ENCODE measurements at places on chromosomes 4 and X.

DNA sequence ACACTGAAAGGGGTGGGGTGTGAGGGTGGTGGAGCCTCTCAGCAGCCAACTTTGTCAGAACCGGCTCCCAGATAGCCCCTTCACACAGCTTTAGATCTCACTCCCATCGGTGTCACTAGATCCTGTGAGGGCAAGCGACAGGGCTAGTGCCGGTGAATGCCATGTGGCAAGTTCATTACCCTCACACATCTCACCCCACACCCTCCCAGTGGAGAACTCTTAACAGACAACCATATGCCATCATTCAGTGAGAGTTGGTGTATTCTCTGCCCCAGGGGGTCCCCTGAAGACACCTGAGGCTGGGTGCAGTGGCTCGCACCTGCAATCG lies 15.3 kb downstream of the SEPTIN6 start:
- DNase-seq, result no peak

DNA sequence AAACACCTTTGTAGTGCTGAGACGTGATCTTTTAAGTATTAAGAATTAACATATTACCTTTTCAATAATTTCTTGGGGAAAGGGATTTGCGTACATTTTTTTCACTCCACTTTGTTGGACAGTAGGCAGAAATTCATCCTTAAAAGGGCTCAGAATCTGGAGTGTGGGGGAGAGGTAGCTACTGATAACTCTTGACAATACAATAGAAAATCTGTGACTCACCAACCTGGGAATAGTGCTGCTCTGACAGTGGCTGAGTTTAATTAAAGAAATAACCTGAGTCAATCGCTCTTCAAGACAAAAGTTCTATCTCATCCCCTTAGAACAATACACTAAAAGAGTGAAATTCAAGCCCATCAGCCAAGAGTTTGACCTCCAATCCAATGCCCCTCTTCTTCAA lies 60.2 kb downstream of the SLC9A7 start:
- DNase-seq, result no peak

DNA sequence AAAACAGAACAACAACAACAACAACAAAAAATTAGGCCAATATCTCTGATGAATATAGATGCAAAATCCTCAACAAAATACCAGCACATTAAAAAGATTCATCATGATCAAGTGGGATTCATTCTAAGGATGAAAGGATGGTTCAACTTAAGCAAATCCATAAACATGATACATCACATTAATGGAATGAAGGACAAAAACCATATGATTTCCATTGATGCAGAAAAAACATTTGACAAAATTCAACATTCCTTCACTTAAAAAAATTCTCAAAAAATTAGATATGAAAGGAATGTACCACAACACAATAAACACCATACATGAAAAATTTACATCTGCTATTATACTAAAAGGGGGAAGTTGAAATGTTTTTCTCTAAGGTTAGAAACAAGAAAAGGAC lies 103.3 kb downstream of the IL15 start:
- DNase-seq, result no peak

DNA sequence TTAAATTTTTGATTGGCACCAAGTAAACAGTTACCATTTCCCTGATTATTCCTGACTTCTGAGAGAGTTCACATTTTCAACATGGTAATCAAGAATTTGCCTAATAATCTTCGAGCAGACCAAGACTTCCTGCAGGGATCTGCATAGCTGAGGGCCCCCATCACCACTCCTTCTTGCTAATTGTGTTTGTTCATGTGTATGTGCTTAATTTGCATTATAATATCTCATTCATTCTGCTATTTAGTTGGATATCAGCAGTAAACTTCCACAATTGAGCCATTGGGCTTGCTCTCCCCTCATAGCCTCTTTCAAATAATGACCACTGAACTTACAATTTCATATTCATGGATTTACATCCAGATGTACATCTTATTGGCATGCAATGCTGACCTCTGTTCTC lies 292.5 kb downstream of the SPATA18 start:
- no peak for DNase-seq

- DNase-seq, result no peak
These were observed 16.8 kb downstream of the RS1 start for GRCh38 chrX:18654875-18655836.

DNA sequence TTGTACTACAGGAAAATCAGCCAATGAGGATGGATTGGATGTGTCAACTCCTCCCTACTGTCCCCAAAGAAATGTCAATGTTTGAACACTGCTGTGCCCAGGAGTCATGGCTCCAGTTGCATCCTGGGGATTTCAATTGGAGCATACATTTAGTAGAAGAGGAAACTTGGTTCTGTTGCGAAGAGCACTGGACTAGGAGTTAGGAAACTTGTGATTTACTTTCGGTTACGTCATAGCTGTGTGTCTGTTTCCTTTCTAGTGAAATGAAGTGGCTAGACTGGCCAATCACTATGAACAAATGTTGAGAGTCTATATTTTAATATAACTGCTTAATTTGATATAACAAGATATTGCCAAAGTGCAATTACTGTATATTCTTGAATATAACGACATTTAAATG lies 35.2 kb downstream of the ARL9 start:
- DNase-seq, result no peak

GRCh38 chr4:81424816-81425755 lies 46.6 kb downstream of the RASGEF1B start:
- no peak for DNase-seq

- DNase-seq, result no peak
These were observed 60.5 kb downstream of the FGFBP1 start for GRCh38 chr4:15878011-15878410.

DNA sequence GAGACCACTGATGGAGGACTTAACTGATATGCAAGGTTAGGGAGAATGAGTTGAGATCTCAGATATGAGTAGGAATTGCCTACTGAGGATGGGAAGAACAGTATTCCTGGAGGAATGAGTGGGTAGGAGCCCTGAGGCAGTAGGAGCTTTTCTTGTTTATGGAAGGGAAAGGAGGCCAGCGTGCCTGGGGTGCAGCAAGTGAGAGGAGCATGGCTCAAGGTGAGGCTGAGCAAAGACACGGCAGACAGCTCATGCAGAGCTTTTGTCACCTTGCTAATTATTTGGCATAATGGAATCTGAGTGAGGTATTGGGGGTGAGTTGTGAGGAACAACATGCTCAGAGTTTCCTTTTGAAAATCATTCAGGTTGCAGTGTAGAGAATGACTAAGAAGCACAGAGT lies 65.3 kb upstream of the IBSP start:
- no peak for DNase-seq

DNA sequence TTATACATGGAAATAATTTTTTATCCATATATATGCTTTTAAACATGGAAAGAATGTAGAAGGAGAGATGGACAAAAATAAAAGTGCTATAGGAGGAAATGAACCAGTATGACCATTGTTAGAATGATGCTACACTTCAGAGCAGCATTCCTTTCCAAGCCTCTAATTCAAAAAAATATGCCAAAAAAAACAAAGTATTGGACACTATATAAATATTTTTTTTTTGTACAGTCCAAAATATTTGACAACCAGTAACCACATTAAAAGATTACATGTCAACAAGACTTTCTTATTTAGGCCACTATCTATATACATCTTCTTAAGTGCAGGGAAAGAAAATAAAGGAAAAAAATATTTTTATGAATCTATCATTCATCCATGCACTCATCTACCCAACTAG lies 198.6 kb downstream of the LRBA start:
- no peak for DNase-seq

GRCh38 chrX:47499293-47499692 lies 16.3 kb upstream of the ZNF41 start:
- DNase-seq, result no peak

GRCh38 chr4:26319467-26319948 lies 1.3 kb upstream of the RBPJ start:
- DNase-seq, result peak; percentile 99

GRCh38 chrX:8755116-8755515 lies 23.2 kb upstream of the ANOS1 start:
- DNase-seq, result no peak

GRCh38 chr4:1345903-1346780 lies 866 bp upstream of the UVSSA start:
- peak; percentile 37 for DNase-seq

GRCh38 chr4:24521544-24521943 lies 62.8 kb downstream of the DHX15 start:
- no peak for DNase-seq

DNA sequence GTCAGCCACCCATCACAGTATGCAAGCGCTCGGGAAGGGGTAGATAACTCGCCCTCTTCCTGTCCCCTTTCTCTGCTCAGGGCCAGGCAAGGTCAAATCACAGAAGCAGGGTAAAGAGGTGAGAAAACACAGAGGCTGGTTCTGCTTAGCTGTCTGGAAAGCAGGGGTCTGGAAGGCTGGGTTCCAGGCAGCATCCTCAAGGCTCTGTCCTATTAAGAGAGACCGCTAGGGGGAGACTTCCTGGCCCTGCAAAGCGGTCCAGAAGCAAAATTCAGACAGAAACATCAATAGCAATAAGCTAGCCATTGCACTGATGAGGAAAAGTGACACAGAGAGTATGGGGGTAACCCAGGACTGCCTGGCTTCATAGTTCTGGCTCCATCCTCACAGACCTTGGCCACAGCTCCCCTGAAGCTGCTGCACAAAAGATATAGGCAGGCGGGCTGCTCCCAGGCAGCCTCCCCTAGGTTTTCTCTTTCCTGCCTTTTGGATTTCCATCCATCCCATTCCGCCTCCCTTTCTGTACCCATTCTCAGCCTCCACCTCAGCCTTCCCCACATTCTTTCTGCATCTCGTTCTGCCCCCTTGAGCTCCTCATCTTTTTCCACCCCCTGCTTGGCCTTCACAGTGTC lies 308.5 kb downstream of the EVC2 start:
- no peak for DNase-seq

DNA sequence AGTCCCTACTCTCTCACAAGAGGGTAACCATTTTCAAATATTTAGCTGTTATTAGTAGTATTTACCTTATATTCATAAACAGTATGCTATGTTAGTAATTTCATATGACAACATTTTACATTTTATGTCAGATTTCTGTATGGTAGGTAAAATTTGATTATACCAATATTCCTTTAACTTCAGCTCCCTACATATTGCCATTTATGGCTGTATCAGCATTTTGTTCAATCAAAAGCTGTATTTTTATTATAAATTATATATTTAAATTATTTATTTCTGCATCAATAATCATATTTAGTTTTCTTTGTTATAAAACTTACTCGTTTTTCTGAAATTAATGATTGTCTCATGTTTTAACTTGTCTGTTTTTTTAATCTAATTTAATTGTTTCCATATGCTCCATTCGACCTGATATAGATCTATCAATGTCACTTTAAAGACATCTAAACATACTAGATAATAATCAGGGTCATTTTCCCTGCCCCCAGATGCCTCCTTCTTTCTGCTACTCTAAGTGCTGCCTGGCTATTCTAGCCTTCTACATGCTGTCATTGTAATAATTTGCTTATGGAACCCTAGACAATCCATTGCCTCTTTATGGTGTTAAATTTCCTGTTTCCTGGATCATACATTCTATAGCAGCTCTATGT lies 1976.7 kb upstream of the ADGRL3 start:
- DNase-seq, result no peak

DNA sequence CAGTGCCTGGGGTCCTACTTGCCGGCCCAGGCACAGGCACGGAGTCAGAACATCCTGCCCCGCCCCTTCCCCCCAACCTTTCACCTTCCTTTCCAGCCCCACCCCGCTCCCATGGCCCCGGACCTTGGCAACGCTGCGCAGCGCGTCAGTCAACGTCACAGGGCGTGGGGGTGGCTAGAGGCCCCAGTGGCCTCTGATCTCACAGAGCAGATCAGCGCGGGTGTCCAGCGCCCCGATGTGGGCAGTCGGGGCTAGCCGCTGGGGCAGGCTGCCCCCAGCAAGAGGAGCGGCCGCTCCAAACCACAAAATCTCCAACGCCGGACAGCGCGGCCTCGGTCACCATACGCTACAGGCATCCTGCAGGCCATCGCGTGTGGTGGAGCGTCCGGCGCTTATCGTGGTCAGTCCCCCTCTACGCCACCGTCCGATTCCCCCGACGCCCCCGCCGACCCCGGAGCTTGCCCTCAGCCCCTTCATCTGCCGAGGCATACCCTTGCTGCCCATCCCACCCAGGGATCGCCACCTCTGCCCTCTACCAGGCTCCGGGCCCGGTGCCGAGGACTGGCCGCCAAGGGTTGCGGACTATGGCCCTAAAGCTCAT lies 69.6 kb upstream of the APOOL start:
- DNase-seq, result no peak

DNA sequence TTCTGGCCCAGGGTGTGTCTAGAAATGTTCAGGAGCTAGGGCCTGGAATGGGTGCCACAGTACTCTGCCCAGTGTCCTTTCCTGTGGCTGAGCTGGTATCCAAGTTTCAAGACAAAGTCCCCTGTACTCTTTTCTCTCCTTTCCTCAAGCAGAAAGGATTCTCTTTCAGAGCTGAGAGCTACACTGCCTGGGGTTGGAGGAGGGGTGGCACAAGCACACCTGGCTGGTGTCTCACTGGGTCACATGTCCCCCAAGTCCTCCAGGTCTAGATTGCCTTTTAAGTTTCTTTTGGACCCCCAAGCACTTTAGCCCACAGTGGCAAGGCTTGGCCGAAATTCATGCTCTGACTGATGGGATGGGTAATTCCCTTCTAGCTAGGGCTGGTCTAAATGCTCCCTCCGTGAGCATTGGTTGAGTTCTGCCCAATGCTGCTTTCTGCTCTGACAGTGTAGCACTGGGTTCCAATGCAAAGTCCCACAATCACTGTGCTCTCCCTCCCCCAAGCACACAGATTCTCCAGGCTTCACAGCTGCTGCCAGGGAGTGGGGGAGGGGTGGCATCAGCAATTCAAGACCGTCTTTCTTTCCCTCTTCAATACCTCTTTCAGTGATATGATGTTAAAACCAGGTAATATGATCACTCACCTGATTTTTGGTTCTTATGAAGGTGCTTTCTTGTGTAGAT lies 47.8 kb downstream of the BEX3 start:
- DNase-seq, result no peak

DNA sequence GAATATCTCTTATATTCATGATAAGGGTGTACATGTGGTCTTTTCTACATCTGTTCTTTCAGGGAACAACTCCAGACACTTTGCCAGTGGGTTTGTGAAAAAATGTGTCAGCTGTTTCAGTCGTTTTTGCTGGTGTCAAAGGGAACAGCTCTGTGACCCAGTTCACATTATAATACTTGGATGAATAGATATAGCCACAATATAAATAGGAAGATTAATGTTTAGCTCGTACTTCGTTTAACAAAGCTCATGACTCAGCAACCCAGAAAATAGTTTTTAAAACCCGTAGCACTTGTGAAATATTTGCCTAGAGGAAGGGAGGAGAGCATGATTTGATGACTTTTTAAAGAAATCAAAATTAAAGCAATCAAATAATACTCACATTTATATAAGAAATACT lies 7.9 kb downstream of the LIAS start:
- no peak for DNase-seq

DNA sequence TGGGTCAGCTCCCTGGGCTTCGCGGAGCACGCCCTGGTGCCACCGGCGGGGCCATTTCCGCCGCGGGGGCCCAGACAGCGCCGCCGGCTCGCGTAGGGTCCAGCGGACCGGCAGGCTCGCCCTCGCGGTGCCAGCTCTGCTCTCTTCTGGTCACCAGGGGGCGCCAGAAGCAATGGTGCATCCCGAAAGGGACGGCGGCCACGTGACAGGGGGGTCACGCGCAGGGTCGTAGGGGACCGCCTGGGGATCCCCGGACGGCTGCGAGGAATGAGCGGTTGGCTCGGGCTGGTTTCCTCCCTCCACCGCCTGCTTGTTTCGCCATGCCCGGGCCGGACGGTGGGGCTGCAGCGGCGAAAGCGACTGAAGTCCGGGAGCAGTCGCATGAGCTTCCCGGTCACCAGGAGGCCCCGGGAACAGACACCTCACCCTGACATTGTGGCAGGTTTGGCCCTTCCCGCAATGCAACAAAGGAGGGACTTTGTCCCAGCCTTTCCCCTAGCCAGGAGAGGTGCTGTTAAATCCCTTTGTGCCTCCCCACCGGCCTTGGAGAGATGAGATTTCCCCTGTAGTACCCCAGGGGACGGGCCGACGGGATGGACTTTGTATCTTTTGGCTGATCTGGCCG lies 15.8 kb downstream of the ZCCHC12 start:
- DNase-seq, result peak; percentile 66

Measured in stimulated activated CD4-positive, alpha-beta T cell treated with anti-CD3 and anti-CD28 coated beads, Interleukin-1b, Interleukin-23, amount 100 ng/mL, for 48 hours (primary cell).